ENCODE measurements at places on chromosomes 16 and 17.

DNA sequence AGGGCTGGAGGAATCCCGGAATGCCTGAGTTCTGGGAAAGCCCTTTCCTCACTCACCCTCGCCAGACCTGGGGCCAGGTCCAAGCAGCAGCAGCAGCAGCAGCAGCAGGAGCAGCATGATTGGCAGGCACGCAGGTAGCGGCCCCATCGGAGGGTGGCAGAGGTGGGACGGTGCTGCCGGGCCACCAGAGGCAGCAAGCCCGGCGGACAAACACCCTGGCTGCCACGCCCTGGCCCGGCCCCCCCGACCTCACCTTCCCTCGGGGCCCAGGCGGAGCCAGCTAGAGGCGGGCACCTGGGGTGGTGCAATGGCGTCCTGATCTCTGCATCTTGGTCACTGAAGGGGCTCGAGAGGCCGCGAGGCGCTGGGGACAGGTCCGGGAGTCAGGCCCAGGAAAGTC, 122.4 kb downstream of the LAT start:
- DNase-seq: no peak

DNA sequence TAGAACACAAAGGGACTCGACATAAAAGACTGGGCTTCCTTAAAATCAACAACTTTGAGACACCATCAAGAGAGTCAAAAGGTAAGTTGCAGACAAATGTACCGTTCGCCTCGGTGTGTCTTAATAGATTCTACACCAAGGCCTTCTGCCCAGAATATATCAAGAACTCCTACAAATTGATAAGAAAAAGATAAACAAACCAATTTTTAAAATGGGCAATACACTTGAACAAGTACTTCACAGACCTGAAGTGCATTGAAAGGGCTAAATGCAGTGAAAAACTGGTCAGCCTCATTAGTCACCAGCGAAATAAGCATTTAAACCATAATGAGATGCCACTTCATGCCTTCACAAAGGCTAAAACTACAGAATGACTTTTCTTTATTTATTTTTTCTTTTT, 20.4 kb upstream of the BAHCC1 start:
- DNase-seq: no peak

- DNase-seq: no peak
Measured at GRCh38 chr16:5598793-5599192, 501.2 kb upstream of the EEF2KMT start.

DNA sequence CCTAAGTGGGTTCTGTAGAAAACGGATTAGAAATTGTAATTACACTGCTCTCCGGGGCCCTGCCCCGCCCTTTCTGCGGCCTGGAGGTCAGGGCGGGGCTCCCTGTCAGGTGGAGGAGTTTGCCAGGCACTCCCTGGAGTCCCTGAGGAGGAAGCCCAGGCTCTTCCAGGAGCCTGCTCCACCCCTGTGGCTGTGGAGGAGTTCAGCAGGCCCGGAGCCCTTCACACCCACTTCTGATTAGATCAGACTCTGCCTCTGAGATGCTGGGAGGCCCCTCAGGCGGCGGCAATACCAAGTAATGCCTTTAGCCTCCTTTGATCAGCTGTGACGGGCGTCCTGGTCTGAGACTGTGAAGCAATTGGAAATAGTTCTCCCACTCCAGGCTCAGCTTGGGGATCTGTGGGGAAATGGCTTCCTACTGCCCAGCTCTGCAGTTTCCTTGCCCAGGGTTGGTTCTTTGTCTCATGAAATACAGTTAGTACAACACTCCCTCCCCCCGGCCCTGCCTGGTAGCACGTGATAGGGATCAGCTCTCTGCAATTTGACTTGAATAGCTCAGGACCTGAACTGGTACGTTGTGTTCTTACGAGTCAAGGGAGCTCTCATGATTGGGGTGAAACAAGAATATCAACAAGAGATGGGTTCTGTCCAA, 22.3 kb downstream of the BAIAP2 start:
- no peak for DNase-seq

DNA sequence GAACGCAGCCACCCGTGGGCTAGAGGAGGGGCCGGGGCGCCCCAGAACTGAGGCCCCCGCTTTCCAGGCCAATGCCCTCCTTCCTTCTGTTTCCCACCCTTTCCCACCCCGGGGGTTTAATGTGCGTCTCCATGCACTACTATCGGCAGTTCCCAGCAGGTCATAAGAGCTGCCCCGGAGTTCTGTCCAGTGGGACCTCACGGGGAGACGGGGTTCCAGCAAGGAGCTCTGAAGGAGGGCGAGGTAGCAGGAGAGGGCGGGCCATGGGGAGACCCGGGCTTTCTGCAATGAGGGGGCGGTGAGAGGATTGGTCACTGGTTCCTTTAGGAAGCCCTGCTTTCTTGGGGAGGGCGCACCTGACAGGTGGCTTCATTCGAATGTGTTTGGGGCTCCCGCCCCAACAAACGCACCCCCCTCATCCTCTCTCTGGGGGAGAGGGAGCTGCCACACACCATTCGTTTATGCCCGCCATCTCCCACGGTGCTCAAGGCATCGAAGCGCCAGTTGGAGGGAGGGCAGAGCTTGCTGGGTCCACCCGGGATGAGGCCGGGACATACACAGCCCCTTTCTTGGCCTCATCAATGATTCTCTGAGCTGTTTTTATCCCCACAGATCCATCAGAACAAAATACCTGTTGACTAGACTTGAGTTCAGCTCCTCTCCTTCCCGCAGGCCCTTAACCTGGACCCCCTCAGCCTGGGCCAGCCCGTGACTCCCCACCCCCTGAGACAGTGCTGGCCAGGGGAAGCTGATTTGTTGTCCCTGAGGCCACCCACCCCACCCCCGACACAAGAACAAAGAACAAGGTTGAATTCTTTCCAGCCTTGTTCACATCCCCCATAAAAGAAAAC, 44.1 kb downstream of the SLC7A5 start:
- DNase-seq: no peak

DNA sequence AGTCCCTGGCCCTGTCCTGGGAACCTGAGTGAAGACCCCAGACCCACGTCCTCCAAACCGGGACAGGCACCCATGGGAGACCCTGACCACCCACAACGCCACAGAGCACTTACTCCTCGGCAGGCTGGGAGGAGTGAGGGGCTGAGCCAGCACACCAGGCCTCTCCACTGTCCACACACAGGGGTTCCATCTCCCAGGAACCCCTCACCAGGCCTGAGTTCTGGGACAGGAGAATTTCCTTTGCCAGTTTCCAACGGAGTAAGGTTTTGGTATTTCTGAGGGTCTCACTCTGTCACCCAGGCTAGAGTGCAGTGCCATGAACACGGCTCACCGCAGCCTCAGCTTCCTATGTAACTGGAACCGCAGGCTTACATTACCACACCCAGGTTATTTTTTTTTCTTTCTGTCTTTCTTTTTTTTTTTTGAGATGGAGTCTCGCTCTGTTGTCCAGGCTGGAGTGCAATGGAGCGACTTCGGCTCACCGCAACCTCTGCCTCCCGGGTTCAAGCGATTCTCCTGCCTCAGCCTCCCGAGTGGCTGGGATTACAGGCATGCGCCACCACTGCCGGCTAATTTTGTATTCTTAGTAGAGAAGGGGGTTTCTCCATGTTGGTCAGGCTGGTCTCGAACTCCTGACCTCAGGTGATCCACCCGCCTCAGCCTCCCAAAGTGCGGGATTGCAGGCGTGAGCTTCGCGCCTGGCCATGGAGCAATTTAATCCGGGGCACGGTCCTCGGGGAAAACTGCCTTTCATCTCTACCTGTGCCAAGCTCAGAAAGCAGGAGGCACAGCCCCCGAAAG, 1.6 kb downstream of the PGAP6 start:
- DNase-seq: no peak

DNA sequence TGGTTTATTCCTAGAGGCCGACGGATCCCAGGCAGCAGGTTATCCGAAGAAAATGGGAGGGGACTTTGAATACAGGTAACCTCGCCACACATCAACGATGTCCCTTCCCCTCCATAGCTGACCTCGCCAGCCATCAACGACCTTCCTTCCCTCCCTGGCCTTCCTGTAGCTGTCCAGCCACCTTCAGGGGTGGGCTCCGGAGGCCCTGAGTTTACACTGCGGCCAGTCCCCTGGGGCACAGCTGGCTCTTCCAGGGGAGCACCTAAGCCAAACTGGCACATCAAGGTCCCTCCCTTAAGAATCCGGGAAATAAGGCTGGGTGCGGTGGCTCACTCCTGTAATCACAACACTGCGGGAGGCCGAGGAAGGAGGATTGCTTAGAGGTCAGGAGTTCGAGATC, 10.1 kb upstream of the RPH3AL start:
- DNase-seq: no peak
